ENCODE measurements at places on chromosomes 2 and 18.
A peak's percentile ranks its signal among the peaks of the same experiment; 100 is the strongest.

DNA sequence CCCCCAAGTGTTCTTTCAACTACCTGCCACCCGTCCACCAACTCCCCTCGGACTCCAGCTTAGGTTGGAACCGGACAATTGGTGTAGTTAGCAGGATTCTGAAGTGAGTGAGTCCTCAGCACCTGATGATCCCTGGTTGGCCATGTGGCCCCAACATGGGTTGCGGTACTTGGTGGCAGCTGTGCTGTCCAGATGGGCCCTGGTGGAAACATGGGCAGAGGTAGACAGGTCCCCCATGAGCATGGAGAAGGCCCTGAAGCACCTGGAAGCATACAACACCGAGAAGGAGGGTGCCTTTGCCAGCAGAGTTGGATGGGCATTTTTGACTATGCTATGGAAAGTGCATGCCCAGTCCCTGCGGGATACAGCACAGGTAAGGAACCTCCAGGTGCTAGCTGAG, 11.0 kb upstream of the C2orf42 start:
- DNase-seq = no peak

GRCh38 chr18:25350489-25351251, 1.3 kb downstream of the ZNF521 start:
- no peak for DNase-seq

- DNase-seq = no peak
These were observed 106.8 kb downstream of the ASAP2 start for GRCh38 chr2:9313443-9313842.

GRCh38 chr18:79503406-79503805, 107.7 kb downstream of the NFATC1 start:
- no peak for DNase-seq

GRCh38 chr2:85975581-85975980, 86.8 kb upstream of the ST3GAL5 start:
- no peak for DNase-seq

GRCh38 chr18:26051843-26052242, 38.6 kb downstream of the SS18 start:
- DNase-seq = no peak

DNA sequence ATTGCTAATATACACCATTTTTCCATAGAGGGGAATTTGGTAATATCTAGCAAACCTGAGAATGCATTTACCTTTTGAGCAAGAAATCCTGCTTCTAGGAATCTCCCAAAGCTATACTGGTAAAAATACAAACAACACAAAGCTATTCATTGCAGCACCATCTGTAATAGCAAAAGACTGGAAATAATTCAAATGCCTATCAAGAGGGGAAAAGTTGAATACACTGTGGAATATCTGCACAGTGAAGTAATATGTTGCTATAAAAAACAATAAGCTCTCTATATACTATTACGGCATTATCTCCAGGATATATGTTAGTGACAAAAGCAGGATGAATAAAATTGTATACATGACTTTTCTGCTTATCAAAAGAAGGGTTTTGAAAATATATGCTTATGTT, 112.3 kb upstream of the CHAC2 start:
- DNase-seq = no peak

GRCh38 chr2:3344897-3345296, 32.7 kb downstream of the EIPR1 start:
- DNase-seq = no peak

DNA sequence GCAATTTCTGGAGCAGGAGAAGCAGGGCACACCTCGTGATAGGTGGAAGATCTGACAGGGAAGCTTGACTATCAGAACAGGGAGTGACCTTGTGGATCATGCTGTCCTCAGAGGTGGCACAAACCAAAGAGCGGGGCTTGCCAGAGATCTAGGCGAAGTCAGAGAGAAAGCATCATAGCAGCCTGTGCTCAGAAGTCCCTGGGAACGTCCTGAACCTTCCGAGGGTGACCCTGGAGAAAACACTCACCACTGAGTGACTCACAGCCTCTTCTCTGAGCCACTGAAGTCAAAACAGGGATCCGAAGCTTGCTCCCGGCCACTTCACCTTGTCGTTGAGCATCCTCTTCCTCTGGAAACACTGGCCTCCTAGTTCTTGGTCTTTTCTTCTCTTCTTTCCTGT, 56.7 kb downstream of the IL1R2 start:
- DNase-seq = no peak

DNA sequence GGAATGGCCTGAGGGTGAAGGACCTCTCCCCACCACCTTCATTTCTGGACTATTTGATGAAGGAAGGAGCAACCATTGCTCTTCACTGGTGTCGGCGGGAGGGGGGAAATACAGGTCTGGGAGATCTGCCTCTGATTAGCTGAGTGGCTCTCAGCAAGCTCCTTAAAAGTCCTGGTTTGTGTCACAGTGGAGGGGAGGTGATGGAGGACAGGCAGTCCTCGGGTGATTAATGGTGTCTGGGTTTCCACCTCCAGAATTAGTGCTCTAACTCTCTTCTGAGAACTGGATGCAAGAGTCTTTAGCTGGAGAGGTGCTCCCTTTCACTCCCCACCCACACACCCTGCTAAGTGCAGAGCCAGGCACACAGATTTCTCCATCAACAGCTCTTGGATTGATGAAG, 83.2 kb downstream of the TTC32 start:
- no peak for DNase-seq

DNA sequence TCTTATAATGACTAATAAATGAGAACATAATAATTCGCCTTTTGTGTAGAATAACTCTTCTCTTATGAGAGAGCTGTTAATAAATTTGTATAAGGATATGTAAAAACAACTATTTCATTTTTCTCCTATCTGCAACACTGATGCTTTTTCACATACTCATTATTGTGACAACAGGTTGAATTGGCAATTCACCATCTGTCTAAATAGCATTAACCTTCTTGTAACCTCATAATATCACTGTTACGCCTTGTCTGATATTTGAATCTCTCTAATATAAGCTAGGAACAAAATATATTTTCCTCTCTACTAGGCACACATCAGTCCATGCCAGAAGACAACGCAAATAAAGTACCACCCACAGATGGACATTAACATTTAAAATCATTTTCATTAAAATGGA, 938.9 kb downstream of the CPS1 start:
- DNase-seq = peak; percentile 2

DNA sequence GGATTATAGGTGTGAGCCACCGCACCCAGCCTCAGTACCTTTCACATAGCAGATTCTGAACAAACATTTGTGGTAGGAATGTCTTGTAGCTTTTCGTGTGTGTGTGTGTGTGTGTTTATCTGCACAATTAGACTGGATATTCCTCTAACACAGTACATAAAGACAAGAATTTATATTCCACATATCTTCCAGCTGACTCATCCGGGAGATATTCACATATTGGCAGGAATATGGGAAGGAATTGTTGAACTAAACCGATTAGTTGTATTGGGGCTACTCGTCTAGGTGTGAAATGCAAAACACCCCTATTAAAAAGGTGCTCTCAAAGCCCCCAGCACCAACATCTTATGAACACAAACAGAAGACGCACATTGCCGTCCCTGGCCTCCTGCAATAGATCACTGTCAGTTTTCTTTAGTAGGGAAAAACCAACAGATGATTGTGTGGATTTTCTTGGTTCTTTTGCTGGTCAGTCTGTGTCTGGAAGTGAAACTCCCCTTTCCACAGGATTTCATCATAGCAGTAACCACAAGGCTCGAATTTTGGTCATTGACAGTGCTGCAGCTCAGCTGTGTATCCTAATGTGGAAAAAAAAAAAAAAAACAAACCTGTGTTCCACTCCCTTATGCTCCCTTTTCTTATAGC, 208.5 kb upstream of the ACVR2A start:
- DNase-seq = no peak

DNA sequence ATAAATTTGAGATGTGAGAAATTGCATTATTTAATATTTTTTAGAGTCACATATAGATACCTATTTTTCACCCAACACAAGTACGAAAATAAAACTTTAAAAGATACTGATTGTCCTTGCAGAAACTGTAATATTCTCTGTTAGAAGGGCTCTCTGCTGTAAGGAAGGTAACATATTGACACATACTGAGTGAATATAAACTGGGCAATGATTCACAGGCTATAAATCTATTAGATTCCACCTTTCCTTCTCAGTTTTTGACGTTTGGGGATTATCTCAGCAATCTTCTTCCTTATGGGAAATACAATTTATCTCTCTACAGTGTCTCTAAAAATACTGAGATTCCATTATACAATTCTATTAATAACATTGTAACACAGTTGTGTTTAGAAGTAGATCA, 229.1 kb upstream of the MAP2 start:
- no peak for DNase-seq

DNA sequence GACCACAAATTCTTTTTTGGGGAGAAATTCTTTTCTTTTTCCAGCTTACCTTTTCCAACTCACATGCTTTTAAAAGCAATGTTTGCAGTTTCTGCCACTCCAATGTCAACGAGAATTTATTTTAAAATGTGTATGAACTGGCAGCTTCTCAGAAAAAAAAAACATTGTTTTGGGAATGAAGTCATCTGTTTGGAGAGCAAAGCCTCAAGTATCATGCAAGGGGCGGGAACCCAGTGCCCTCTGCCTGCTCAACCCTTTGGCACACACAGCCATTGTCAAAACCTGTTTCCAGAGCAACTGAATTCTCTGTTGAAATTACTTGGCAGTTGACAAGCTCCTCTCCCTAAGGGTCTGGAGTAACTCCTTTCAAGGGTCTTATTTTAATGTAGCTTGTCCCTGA, 128.5 kb downstream of the QPCT start:
- no peak for DNase-seq

GRCh38 chr2:132733094-132733493, 63.1 kb upstream of the LYPD1 start:
- DNase-seq = no peak

GRCh38 chr2:216694082-216694825, 1.1 kb downstream of the IGFBP5 start:
- peak; percentile 47 for DNase-seq

Measured in DMS 273 treated with DMSO at 0.1 percent for 48 hours (cell line).